ENCODE measurements at places on chromosomes 12 and 14.

DNA sequence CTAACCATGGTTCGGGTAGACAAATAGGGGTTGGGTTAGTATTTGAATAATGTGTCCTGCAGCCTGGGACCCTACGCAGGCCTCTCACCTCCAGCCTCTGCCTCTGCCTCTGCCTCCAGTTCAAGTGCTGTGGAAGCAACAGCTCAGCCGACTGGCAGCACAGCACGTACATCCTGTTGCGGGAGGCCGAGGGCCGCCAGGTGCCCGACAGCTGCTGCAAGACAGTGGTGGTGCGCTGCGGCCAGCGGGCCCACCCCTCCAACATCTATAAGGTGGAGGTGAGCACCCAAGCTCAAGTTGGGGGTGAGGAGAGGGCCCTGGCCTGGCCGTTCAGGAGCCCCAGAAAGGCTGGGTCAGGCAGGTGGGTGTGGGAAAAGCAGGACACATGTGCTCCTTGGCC, 55.9 kb downstream of the TSPAN11 start:
- no peak for ATAC-seq

DNA sequence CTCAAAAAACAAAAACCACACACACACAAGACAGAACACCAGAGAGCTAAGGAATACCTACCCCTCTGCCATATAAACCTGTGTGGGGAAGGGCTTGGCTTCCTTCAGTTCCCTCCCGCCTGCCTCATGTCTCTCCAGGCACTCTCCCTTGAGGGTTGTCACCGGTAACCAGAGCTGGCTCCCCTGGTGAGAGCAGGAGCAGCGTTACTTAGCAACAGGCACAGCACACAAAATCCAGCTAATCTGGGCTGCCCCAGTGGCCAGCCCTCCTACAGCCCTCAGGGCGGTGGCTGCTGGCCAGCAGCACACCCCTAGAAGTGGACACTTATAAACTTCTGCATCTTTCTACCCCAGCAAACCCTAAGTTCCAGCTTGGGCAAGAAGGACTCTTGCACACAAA, 21.6 kb upstream of the NR4A1 start:
- no peak for ATAC-seq

DNA sequence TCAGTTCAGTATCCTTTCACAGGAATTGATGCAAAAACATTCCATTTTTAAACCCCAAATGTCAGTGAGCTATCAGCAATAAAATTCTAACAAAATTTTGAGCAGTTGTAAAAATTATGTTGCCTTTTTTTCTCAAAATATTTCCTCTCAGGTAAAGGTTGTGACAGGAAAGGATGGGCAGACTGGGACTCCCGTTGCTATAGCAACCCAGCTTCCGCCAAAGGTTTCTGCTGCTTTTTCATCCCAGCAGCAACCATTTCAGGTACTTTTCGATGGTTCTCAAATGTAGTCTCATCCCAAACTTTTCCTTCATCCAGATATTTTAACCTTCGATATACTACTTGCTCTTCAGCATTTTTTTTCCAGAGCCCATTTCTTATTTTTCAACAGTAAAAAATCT, 13.6 kb downstream of the EP400 start:
- ATAC-seq: no peak

- no peak for ATAC-seq
These were observed 62.2 kb downstream of the TSPAN11 start for GRCh38 chr12:30988646-30989286.

DNA sequence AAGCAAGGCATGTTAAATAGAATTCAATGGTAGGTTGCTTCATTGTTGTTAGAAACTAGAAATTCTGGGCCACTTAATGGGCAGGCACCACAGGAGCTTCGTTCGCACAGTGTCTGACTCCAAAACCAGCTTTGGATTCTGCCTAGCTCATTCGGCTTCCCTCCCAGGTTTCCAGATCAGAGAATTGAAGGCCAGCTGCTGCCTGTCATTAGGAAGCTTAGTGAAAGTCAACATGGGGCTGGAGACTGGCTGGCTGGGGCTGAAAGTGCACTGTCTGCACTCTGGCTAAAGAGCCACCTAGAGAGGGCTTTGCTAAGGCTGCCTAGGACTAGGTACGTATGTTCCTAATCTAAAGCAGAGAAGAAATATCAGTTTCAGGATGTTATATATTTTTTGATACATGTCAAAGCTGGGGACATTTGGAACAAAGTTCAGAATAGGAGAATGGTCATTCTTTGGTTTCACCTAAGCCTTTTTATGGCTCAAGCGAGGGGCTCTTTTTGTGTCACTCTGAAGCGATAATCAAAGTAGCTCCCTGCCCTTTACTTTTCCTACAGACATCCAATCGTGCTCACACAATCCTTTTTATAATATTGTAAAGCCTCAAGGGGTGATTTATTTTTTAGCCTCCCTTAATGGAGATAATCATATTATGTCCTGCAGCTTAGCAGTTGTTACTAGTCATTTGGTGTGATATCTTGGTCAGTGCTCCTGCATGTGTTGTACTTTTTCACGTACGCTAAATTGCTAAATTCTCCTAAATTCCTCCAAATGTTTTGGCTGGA, 238.5 kb upstream of the NAV3 start:
- no peak for ATAC-seq

GRCh38 chr12:41334390-41334789, 146.3 kb downstream of the PDZRN4 start:
- no peak for ATAC-seq

- no peak for ATAC-seq
These were observed 7.3 kb upstream of the FRMD6 start for GRCh38 chr14:51644217-51644933.

GRCh38 chr12:113072136-113072535, 15.6 kb downstream of the DTX1 start:
- peak; percentile 53 for ATAC-seq

GRCh38 chr14:76911473-76911872, 85.3 kb downstream of the LRRC74A start:
- ATAC-seq: no peak

GRCh38 chr14:54443981-54444380, 2.8 kb upstream of the CNIH1 start:
- no peak for ATAC-seq

DNA sequence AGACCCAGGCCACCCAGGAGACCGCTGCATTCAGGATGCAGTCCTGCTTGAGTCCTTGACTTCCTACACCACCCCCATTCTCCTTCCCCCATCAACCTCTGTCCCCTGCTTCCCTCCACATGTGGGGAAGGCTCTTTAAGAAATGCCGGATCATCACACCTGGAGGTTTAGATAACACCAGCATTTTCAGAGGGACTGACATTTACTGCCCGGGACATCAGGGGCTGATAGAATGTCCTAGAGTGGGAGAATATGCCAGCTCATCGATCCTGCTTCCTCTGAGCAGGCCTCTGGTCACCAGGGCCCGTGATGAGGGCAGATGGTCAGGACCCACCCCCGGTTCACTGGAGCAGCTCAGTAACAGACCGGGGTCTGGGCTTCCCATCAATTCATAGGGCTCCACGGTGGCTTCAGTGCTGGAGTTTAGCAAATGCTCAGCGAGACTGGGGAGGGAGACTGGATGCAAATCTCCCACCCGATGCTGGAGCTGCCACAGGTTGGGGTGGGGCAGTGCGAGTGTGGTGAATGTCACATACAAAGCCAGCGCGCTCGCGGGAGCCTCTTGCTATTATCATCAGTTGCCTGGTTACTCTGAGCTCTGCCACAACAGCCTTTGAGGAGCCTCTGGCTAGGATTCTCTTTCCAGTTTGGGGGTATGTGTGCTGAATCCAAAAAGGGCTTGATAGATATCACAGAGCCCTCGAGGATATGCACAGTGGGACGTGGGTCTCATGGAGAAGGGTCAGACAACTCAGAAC, 111.6 kb downstream of the RBM19 start:
- ATAC-seq: no peak

DNA sequence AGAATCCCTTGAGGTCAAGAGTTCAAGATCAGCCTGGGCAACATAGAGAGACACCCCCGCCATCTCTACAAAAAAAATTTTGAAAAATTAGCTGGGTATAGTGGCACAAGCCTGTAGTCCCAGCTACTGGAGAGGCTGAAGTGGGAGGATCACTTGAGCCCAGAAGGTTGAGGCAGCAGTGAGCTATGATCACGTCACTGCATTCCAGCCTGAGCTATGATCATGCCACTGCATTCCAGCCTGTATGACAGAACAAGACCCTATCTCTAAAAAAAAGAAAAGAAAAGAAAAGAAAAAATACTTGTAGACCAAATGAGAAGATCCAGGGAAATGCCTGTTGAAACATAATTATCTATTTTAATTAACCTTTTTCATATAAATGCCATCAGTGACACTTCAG, 93.8 kb upstream of the MDM1 start:
- no peak for ATAC-seq

DNA sequence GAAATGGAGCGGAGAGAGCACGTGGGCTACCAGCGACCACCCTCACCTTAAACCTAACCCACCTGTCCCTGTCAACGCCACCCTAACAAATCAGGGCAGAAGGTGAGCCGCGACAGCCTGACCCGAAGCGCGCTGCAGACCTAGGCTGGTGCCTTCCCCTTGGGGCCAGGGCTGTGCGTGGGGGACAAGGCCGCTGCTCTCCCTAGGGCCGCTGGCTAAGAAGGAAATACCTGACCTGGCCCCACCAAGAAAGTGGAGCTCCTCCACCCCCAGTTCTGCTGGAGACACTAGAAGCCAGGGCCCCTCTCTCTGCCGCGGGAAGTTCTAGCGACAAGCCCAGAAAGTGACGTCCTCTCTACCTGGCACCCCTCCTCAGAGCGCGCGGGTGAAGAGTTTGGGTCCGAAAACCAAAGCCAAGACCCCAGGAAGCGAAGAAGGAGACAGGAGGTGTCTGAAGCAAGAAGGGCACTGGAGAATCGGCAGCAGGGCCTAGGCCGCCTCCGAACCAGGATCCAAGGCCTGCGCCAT, 7.5 kb downstream of the SIX1 start:
- no peak for ATAC-seq

GRCh38 chr12:2844786-2845185, 10.0 kb upstream of the NRIP2 start:
- no peak for ATAC-seq

DNA sequence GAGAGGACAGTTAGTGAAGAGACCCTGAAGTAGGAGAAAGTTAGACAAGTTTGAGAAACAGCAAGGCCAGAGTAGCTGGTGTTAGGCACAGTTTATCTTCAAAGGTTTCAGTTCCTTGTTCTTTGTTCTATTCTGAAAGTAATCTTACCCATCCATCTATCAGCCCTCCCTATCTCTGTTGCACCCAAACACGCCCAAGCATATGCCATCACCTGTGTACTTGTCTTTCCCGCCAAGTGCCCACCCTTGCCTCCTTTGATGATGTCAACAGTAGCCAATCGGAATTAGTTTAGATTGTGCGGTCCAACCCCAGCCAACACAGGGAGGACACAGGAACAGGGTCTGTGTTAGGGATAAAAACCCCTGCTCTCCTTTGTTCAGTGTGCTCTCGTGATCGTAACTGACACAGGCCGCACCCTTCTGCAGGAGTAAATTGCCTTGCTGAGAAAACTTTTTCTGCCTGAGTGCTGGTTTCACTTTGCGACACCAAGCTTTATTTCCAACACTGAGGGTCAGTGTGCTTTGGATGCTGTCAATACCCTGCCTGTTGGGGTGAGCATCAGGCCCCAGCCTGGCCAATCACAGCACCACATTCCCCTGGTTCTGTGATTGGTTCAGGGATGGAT, 4.7 kb upstream of the TMEM229B start:
- ATAC-seq: no peak

DNA sequence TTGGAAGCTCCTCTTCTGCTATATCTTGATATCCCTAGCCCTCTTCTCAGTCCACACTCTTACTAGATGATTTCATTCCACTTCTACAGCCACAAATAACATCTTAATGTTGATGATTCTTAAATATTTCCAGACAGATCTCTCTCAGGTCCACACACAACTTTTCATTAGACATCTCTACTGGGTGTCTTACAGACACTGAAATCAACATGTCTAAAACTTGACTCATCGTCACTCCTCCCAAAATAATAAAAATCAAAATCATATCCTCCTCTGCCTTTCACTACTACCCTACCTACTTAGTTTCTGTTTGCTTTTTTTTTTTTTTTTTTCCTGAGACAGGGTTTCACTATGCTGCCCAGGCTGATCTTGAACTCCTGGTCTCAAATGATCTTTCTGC, 11.9 kb downstream of the PRDM4 start:
- ATAC-seq: peak; percentile 89

DNA sequence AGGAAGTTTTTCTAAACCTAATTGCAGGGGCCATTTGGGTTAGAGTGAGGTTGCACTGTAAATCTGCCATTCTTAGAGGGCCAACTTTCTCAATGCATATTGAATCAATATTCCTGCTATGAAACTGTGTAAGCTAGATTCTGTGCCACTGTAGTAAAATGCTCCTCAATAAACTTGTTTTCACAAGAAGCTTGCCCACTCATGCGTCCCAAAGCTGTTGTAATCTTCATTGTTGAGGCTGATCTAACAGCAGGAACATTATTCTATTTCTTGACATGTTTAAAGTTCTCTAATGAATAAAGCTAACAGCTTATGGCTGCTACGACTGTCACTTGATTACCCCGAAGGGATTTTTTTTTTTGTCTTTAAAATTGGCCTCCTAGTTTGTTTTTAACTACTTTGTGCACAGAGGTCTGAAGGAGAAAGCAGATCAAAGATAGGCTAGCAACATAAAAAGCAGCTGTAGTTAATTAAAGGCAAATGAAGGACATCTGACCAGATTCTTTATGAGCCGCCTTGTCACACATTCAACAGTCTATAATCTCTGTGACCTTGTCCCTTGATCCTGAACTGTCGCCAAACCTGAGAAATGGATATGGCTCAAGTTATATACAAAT, 243.7 kb downstream of the PAX9 start:
- no peak for ATAC-seq

DNA sequence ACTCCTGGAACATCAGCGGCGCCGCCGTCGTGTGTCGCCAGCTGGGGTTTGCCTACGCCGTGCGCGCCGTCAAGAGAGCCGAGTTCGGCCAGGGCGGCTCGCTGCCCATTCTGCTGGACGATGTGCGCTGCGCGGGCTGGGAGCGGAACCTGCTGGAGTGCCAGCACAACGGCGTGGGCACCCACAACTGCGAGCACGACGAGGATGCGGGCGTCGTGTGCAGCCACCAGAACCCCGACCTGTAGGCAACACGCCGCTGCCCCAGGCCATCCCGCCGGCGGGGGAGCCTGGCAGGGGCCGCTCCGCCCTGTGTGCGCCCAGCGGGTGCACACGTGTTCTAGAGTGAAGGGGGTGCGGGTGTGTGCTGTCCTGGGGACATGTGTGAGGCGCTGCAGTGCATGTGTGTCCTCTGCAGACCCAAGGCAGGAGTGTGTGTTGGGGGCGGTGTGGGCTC, 8.7 kb upstream of the CYP46A1 start:
- ATAC-seq: no peak

DNA sequence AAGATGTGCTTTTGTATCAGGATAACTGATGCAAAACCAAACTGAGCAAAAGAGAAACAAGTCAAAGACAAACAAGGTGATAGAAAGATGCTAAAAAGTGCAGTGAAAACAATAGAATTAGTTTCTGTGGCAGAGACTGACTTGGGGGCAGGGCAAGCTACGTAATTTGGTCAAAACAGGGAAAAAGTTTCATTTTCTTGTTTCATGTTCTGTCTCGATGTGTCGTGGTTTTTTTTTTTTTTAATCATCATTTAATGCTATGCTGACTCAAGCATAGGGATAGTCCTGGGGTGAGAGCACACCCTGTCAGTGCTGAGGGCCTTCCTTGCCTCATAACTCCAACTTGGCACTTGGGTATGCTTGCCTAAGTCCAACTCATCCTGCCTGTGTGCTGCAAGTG, 144.1 kb upstream of the PTPRQ start:
- ATAC-seq: peak; percentile 60

GRCh38 chr14:90979515-90979914, 80.9 kb downstream of the RPS6KA5 start:
- no peak for ATAC-seq
